ENCODE measurements at places on chromosomes 5 and 9. TPM values are rescaled to one million over a fixed set of nuclear protein-coding genes. Genes with fewer than 3 reads are reported as not detected.

The GRM6 gene
- not detected for total RNA-seq

- no peak overlapping the region for H3K4me3 ChIP-seq
- no peak overlapping the region for H3K27ac ChIP-seq
- peaks cover 14% of the 10 kb centered on the region for H3K36me3 ChIP-seq
- H3K27me3 ChIP-seq: no peaks in the 10 kb centered on the region
- no peaks in the 10 kb centered on the region for H3K4me1 ChIP-seq
Measured at GRCh38 chr5:95899006-95899405, 62.6 kb downstream of the ELL2 start.

DNA sequence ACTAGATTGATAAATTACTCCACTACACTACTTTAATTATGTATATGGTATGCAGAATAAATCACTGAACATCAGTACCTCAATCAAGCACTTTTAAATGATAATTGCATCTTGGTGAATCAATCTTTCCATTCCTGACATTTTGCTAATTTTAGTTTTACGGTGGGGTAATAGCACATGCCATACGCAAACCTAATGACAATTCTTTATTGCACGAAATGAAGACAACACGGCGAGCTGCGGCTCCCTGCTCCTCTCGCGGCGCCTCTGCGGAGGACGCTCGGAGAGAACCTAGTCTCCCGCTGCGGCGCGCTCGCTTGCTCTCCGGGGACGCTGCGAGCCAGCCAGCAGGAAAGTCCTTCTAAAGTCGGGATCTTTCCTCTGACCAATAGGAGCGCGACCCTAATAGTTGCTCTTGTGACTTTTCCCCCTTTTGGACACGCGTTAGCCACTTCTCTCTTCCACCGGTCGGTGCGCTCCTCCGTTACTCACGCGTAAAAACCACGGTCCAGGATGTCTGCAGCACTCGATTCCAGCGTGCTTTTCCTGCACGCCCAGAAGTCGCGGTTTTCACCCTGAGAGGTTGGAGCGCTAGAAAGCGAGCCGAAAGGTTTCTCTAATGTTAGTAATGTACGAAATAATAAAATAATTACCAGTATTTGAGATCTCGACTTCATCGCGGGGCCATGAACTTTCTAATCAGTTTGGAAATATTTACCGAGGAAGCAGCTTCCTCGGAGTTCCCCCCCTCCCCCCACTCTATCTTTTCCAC lies 1.0 kb upstream of the MEF2C start:
- H3K4me1 ChIP-seq: no peaks in the 10 kb centered on the region
- H3K27me3 ChIP-seq: no peaks in the 10 kb centered on the region
- H3K27ac ChIP-seq: peak overlapping the region; percentile 95
- H3K36me3 ChIP-seq: no peaks in the 10 kb centered on the region

GRCh38 chr5:178590141-178590923 lies at the start of gene COL23A1:
TSS of gene COL23A1 (minus strand) at chr5:178590393.
- H3K27me3 ChIP-seq: peaks cover 9% of the 10 kb centered on the region
- no peaks in the 10 kb centered on the region for H3K36me3 ChIP-seq
- H3K4me1 ChIP-seq: peaks cover 15% of the 10 kb centered on the region
- peak within 1 kb of the TSS; percentile 3 for H3K4me3 ChIP-seq
- DNase-seq: peak; percentile 60
- no peak within 1 kb of the TSS for H3K27ac ChIP-seq

DNA sequence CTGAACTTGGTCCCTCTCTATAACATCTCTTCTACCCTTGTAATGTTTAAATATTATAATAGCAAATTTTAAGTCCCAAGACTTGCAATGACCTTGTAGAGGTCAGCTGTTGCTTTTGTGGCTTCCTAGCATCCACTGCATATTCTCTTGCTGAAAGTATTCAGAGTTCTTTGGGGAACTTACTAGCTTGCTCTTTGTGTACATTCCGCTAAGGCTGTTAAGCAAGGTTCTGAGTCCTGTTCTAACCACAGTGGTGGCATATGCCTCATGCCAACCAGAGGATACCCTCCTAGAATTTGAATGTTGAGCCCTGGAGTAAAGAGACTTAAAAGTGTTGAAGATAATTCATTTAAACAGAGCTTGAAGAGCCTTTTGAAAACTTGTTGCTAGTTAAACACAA lies 570.9 kb downstream of the TLE1 start:
- no peak overlapping the region for H3K4me3 ChIP-seq
- no peaks in the 10 kb centered on the region for H3K4me1 ChIP-seq
- H3K27me3 ChIP-seq: no peaks in the 10 kb centered on the region
- no peaks in the 10 kb centered on the region for H3K36me3 ChIP-seq
- H3K27ac ChIP-seq: no peak overlapping the region
- no peak for DNase-seq

GRCh38 chr9:137029058-137029936 lies 1.3 kb upstream of the ABCA2 start:
- H3K36me3 ChIP-seq: no peaks in the 10 kb centered on the region
- no peaks in the 10 kb centered on the region for H3K27me3 ChIP-seq
- H3K4me1 ChIP-seq: peaks cover 65% of the 10 kb centered on the region
- H3K27ac ChIP-seq: peak overlapping the region; percentile 79
- peak; percentile 82 for DNase-seq

DNA sequence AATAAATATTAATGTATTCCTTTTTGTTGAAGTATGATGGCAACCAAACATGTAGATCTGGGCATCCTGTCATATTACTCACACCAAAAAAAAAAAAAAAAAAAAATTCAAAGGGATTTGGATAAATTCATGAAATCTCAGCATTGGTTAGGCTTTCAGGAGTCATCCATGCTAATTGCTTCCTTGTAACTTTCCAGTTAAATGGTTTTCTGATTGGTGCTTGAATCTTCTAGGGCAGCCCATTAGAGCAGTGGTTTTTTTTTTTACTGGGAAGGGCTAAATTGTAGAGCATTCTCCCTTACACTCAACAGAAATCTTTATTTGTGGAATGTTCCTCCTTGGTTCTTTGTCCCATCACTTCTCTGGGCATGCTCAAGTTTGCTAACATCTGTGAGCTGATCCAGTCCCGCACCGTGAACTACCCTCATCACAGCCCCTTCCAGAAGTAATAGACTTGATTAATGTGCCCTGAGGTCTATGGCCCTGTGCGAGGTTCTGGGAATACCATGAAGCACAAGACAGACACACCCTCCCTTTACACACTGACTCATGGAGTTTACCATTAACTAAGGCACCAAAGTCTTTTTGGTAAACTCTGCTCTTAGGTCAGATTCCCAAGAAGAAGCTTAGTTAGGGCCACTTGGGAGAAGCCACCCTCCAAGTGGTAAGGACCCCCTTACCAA lies 56.0 kb downstream of the RGS3 start:
- H3K36me3 ChIP-seq: peaks cover 25% of the 10 kb centered on the region
- peaks cover 32% of the 10 kb centered on the region for H3K4me1 ChIP-seq
- no peaks in the 10 kb centered on the region for H3K27me3 ChIP-seq

- no peak overlapping the region for H3K27ac ChIP-seq
- no peak for DNase-seq
- no peaks in the 10 kb centered on the region for H3K4me1 ChIP-seq
- H3K27me3 ChIP-seq: no peaks in the 10 kb centered on the region
Measured at GRCh38 chr5:65808251-65808741, 86.3 kb downstream of the NLN start.

GRCh38 chr5:171269717-171270116 lies 39.3 kb upstream of the TLX3 start:
- no peaks in the 10 kb centered on the region for H3K27me3 ChIP-seq
- H3K4me3 ChIP-seq: no peak overlapping the region
- no peak for DNase-seq

DNA sequence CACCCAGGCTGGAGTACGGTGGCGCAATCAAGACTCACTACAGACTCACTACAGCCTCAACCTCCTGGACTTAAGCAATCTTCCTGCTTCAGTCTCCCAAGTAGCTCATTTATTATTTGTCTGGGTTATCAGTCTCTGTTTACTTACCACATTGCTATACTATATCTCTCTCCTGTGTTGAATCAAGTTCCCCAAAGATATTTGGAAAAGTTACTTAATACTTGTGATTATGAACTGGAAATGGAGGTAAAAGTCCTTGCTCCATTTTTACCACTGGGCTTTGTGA lies 55.6 kb downstream of the ANGPTL2 start:
- no peaks in the 10 kb centered on the region for H3K27me3 ChIP-seq
- no peaks in the 10 kb centered on the region for H3K36me3 ChIP-seq
- H3K4me3 ChIP-seq: no peak overlapping the region
- no peak for DNase-seq
- H3K27ac ChIP-seq: no peak overlapping the region

DNA sequence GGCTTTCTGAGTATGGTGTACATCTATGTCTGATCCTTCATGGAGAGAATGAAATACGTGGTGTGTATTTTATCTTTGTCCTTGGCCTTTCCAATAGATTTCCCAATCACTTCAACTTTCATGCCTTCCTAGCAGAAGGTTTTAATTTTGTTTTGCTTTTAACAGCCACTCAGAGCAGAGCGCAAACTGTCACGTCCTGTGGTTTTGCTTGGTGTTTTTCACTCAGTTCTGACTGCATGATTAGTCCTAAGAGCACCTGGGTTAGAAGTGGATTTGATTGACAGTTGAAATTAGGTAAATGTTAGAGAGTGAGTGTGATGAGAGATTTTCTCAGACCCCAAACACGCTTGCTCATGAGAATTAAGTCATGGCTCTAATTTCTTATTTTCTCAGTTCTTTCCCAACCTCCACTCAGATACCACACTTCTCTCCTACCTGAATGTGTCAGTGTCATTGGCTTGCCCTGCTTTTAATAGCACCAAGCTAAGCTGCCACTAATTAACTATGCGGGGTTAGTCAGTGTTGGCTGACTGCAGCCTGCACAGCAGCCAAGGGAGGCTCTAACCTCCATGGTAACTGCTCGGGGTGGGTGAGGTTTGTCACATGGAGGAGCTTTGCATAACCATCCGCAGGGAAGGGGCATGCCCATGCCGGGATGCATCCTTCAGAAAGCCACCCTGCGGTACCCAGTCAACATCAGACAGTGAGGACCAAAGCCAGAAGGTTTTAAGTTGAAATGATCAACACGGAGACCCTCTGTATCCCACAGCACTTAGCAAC lies 173.4 kb downstream of the NR3C1 start:
- no peak overlapping the region for H3K27ac ChIP-seq
- no peaks in the 10 kb centered on the region for H3K27me3 ChIP-seq
- no peak overlapping the region for H3K4me3 ChIP-seq

All from upper lobe of left lung (tissue), 6 donors.